ENCODE measurements at places on chromosomes 7 and 10.

GRCh38 chr10:96846926-96847325 lies 14.8 kb downstream of the LCOR start:
- no peak for DNase-seq

- DNase-seq: no peak
Observed at GRCh38 chr7:26865094-26865388, 651 bp upstream of the SKAP2 start.

GRCh38 chr10:95660283-95660682 lies 3.8 kb upstream of the ALDH18A1 start:
- no peak for DNase-seq

- no peak for DNase-seq
Observed at GRCh38 chr7:131346885-131347592, 19.4 kb downstream of the MKLN1 start.

DNA sequence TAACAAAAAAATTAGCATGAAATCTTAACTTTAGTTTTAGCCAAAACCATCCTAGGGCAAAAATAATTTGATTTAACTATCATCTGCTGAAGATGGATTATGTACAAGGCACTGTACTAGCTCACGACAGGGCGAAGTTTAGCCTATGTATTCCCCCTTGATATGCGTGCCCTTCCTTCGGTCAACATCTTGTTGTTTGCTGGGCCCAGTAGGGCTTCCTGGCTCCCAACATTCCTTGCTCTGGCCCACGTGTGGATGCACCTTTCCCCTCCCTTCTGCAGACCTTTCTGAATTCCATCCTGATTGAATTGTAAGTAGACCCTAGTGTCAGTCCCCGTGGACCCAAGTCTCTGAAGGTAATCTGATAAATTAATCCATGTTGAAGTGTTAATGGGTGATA lies 212.0 kb downstream of the RELN start:
- DNase-seq: no peak

DNA sequence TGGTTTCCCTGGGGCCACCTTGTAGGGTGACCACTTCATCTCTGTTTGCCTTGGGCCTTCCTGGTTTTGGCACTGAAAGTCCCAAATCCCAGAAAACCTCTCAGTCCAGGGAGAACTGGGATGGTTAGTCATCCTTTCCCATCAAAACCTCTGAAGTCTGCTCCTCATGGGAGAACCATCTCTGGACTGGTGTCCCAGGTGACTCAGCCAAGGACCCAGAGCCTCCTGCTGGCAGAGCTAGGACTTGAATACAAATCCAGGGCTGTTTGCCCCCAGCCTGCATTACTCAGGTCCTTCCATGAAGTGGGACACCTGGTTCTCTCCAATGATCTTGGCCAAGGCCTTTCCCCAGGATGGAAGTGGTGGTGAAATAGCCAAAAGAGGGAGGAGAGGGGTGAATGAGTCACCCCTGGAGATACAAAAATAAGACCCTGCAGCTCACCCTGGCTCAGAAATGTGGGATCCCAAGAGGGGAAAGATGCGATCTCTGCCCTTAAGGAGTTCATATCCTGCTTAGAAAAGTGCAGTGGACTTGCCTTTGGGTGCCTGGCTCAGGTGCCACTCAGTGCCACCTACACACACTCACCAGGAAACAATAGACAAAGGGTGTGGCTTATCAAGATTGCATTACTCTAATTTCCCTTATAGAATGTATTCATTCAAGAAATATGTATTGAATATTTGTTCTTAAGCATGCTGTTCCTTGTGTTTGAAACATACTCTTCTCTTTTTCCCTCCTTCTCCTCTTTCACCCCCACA lies 22.0 kb downstream of the ADRA2A start:
- no peak for DNase-seq

GRCh38 chr7:25262586-25262985 lies 34.3 kb upstream of the NPVF start:
- DNase-seq: no peak

DNA sequence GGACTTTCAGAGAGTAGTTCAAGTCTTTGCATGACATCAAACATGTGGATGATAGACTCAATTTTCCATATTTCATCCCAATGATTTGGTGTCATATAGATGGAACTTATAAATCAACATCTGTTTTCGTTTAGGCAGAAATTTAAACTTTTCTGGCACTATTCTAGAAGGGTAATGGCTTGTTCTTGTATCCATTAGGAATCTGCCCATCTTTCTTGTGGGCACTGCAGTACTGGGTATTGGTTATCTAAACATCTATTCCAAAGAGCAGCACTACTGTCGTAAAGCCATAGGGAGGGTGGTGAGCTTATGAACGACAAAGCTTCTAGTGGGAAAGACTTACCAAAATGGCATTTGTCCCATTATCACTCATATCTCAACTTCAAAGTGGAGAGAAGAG lies 273.5 kb downstream of the TWIST1 start:
- no peak for DNase-seq

All from brain (organoid and tissue), 16 donors.